ENCODE measurements at places on chromosomes 3 and 15.

GRCh38 chr3:157589211-157589610 is 86.0 kb upstream of the VEPH1 start:
- DNase-seq = no peak

DNA sequence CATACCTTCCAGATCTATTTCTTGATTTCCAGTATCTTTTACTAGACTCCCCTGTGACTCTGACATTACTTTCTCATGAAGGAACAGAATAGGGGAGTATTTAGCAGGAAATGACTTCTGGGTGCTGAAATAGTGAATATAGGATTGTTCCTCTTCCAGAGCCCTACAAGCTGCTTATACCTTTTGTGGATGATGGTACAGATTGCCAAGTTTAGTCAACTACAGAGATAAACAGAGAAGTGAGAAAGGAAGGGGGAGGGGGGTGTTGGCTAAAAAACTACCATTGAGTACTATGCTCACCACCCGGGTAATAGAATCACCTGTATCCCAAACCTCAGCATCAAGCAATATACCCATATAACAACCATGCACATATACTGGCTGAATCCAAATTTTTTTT is 298.3 kb upstream of the GPR149 start:
- DNase-seq = no peak

GRCh38 chr3:53354945-53355498 is 7.7 kb upstream of the DCP1A start:
- no peak for DNase-seq

DNA sequence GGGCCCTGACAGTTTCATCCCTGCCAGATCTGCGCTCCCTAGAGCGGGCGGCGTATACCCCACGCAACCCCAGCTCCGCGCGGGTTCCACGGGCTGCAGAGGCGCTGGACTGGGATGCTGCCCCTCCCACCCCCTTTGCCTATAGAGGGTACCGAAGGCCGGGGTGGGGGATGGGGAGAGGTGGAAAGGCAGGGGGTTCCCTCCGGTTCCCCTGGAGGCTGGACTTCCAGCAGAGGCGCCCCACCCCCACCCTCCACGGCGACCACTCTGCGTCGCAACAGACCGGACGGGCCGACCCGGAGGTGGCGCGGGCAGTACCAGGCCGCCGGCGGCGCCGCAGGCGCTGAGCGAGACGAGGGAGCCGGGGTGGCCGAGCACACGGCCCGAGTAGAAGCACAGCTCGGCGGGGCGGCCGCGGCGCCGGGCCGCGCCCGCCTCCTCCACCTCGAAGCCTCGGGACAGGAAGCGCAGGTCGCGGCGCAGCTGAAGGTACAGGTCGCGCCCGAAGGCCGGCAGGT is 995 bp downstream of the ADAMTS17 start:
- no peak for DNase-seq

All from stimulated activated CD4-positive, alpha-beta T cell treated with anti-CD3 and anti-CD28 coated beads, Interleukin-4, amount 100 ng/mL, for 4 hours (primary cell).